CD4-positive, alpha-beta T cell treated with Interleukin-21 for 1 hour (primary cell): ENCODE measurements at places on chromosomes 2 and 18.

DNA sequence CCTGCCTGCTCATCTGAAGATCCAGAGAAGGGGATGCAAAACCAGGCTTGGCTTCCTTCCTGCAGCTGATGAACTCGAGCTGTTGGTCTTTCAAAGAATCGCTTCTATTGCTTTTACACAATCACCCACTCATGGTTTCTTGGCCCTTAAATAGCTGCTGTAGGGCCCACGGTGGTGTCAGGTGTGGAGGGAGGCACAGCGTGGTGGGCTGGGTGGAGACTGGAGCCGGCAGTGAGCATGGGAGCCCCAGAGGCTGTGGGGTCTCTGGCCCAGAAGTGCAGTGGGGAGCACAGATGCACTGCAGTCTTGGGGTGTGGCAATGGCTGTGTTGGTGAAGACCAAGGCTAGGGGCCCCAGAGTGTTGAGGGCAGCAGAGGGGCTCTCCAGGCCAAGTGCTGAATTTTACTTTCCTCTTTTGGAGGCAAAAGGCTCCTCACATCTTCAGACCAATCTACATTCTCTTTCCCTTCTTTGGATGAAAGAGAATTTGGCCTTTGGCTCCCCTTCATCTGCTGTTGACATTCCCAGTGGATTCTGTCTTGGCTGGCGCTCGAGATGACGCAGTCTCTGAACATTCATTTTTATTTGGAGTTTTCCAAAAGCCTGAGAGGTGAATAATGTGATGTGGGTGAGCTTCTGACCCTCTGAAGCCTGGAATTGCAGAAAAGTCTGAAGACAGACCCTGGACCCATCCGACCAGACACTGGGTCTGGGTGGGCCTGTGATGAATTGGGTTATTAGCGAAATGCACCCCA, 70.1 kb upstream of the ASB18 start:
- no peak for DNase-seq

- DNase-seq, result peak; percentile 11
These were observed 886 bp downstream of the PRKCE start for GRCh38 chr2:45652090-45653031.

- DNase-seq, result peak; percentile 76
These were observed 13.7 kb upstream of the TET3 start for GRCh38 chr2:73970850-73971471.

GRCh38 chr18:56888978-56889377, 237.8 kb downstream of the WDR7 start:
- DNase-seq, result no peak

DNA sequence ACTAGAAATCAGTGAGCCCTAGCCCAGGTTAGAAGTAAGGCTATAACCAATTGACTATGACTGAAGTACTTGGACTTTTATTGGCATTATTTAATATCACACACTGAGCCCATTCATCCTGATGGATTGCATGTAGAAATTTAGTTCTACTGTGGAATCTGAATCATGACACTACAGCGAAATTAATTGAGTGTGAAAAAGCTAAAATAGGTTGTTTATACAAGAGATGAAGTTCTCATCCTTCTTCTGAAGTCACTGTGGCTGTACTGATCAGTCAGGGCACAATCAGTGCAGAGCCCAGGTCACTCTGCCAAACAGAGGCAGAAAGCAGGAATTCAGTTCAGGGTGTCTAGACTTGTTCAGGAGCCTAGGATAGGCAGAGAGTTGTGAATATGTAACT, 158.9 kb downstream of the BABAM2 start:
- no peak for DNase-seq
